ENCODE measurements at places on chromosomes 16 and 17.

- H3K4me1 ChIP-seq: peaks cover 68% of the 10 kb centered on the region
- DNase-seq: no peak
- H3K36me3 ChIP-seq: peaks cover 61% of the 10 kb centered on the region
- H3K27me3 ChIP-seq: no peaks in the 10 kb centered on the region
- H3K4me3 ChIP-seq: peak overlapping the region; percentile 98
Observed at GRCh38 chr17:74758848-74759168, 10.4 kb downstream of the NHERF1 start.

- H3K27me3 ChIP-seq: peaks cover 37% of the 10 kb centered on the region
- H3K27ac ChIP-seq: no peak overlapping the region
- no peak for DNase-seq
Observed at GRCh38 chr17:9844153-9844552, 18.4 kb downstream of the GLP2R start.

- H3K27me3 ChIP-seq: no peaks in the 10 kb centered on the region
- H3K27ac ChIP-seq: peak overlapping the region; percentile 89
- peak; percentile 60 for DNase-seq
- peak overlapping the region; percentile 52 for H3K4me3 ChIP-seq
- peaks cover 44% of the 10 kb centered on the region for H3K4me1 ChIP-seq
Observed at GRCh38 chr16:27169511-27170071, 33.7 kb upstream of the KDM8 start.

DNA sequence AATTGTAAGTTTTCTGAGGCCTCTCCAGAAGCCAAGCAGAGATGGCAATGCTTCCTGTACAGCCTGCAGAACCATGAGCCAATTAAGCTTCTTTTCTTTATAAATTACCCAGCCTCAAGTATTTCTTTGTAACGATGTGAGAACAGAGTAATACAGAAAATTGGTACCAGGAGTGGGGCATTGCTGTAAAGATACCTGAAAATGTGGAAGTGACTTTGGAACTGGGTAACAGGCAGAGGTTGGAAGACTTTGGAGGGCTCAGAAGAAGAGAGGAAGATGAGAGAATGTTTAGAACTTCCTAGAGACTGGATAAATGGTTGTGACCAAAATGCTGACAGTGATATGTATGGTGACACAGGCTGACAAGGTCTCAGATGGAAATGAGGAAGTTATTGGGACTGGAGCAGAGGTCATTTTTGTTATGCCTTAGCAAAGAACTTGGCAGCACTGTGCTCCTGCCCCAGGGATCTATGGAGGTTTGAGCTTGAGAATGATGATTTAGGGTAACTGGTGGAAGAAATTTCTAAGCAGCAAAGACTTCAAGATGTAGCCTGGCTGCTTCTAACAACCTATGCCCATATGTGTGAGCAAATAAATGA is 23.1 kb downstream of the PRDM7 start:
- DNase-seq: no peak
- H3K27me3 ChIP-seq: no peaks in the 10 kb centered on the region
- peaks cover 9% of the 10 kb centered on the region for H3K4me1 ChIP-seq
- no peak overlapping the region for H3K27ac ChIP-seq
- H3K36me3 ChIP-seq: no peaks in the 10 kb centered on the region

All from effector memory CD8-positive, alpha-beta T cell (primary cell).